Stimulated activated CD8-positive, alpha-beta memory T cell treated with anti-CD3 and anti-CD28 coated beads, Interleukin-4, amount 100 ng/mL, for 4 hours (primary cell): ENCODE measurements at places on chromosomes 2 and 18.

DNA sequence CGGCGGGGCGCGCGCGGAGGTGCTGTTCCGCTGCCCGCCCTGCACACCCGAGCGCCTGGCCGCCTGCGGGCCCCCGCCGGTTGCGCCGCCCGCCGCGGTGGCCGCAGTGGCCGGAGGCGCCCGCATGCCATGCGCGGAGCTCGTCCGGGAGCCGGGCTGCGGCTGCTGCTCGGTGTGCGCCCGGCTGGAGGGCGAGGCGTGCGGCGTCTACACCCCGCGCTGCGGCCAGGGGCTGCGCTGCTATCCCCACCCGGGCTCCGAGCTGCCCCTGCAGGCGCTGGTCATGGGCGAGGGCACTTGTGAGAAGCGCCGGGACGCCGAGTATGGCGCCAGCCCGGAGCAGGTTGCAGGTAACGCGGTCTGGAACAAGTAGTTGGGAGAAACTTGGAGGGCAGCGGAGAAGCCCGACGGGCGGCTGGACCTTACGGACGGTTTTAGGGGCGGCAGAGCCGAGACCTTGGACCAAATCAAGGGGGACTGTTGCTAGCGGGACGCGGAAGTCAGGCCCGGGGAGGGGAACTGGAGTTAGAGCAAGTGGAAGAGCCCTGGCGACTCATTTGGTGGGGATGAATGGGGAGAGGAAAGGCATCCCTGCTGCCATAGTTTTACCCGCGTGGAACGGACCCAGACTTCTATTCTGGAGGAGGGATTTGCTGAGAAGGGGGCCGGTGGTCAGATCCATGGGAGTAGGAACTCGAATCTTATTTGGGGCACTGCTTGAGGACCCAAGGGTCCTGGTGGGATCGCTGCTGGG lies 573 bp downstream of the IGFBP2 start:
- DNase-seq: no peak

- DNase-seq: peak; percentile 65
Measured at GRCh38 chr2:233443511-233444183, 89.4 kb downstream of the DGKD start.

- DNase-seq: no peak
Measured at GRCh38 chr2:187421519-187421918, 26.5 kb downstream of the CALCRL start.

DNA sequence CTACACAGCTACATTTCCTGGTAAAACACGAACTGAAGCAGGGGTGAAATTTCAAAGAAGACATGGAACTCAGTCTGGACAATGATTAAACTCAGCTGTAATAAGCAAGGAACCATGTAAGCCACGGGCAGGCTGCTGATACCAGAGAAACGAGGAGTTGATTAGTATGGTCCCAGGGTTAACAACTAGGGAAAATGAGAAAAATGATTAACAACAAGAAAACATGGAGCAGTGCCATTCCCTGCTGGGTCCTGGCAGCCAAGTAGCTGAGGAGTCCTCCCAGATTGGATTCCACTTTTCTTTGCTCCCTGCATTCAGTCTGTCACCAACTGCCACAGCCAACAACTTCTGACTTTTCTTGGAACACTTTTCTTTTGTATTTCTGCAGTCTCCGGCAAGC lies 517.0 kb upstream of the KLHL29 start:
- DNase-seq: no peak

GRCh38 chr2:63662028-63662804 lies 73.5 kb downstream of the MDH1 start:
- no peak for DNase-seq
